CD4-positive, alpha-beta T cell treated with Interleukin-17A for 4 hours (primary cell): ENCODE measurements at places on chromosomes 4 and X.

DNA sequence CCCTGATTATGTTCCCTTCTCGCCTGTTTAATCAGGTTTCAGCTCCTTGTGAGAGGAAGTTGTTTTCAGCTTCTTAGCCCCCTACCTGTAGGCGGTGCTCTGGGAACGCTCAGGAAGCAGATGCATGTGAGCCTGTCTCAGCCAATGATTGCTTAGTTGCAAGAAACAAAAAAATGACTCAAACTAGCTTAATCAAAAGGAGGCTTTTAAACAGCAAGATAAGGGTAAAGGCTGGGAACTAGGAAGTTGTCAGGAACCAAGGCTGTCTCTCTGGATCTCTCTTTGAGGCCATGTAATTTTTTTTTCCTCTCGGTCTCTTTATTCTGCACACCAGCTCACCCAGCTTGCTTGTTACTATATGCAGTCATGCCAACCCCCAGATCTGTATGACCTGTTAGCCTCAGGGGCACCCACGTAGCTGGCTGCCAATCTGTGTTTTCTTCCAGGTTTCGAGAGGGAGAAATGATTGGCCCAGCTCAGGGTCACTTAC lies 109.1 kb downstream of the PTTG2 start:
- peak; percentile 55 for DNase-seq

DNA sequence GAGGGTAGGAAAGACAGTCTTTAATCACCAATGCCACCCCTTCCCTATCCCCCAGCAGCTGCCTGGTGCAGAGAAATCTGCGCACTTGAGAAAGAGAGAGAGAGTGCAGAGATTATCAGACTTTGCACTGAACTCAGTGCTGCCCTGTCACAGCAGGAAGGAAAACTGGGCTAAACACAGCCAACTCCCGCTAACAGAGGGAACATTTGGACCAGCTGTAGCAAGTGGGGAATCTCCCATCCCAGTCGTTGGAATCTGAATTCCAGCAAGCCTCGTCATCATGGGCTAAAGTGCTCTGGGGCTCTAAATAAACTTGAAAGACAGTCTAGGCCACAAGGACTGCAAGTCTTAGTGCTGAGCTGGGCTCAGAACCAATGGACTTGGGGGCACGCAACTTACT lies 168.7 kb downstream of the DLG3 start:
- DNase-seq: no peak

- no peak for DNase-seq
Measured at GRCh38 chr4:54099748-54100574, at the start of gene GSX2. GSX2 (plus strand) TSS chr4:54100163; CDS start chr4:54100345, 182 bp downstream.

DNA sequence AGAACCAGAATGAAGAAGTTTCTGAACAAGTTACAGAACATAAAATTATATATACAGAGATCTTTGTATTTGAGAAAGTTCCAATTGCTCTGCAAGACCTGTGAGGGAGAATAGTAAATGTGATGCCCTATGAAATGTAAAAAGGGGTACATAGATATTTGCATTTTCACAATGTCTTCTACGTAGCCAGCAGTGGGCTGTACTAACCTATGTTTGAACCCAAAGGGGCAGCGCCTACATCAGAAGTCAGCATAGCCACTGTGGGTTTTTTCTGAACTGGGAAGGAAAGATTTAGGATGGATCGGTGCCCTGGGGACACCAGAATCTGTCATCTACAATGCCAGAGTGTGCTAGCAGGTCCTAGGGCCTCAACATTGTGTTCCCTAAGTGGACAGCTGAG lies 69.5 kb upstream of the CT45A1 start:
- no peak for DNase-seq

- no peak for DNase-seq
Measured at GRCh38 chr4:174080361-174080760, 203.1 kb downstream of the FBXO8 start.

- no peak for DNase-seq
Measured at GRCh38 chrX:13220916-13221315, 98.9 kb downstream of the ATXN3L start.

DNA sequence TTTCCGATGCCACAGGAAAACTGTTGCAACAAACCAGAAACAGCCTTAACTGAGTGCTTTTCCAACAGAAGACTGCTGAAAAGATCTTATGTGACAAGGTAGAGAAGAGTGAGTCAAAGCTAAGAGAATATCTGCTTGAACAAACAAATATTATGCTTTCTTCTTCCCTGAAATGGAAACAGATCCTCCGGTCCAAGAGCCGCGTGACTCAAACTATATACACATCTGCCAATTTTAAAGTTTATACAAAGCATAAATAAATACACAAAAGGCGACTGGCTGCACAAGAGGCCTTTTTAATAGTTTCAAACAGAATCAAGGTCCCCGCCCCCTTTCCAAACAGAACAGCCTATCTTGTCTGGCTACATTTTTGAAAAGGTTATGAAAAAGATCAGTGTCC lies 329.7 kb upstream of the F9 start:
- DNase-seq: no peak

DNA sequence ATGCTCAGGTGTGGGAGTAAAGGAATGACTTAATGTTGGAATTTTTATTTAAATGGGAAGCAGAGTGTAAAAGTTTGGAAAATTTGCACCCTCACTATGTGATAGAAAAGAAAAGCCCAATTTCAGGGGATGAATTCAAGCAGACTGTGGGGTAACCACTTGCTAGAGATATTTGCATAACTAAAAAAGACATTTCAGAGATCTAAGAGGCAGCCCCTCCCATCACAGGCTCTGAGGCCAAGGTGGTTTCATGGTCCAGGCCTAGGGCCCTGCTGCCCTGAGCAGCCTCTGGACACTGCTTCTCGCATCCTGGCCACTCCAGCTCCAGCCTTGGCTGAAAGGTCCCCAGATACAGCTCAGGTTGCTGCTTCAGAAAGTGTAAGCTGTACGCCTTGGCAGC lies 5.9 kb upstream of the XPNPEP2 start:
- DNase-seq: no peak

DNA sequence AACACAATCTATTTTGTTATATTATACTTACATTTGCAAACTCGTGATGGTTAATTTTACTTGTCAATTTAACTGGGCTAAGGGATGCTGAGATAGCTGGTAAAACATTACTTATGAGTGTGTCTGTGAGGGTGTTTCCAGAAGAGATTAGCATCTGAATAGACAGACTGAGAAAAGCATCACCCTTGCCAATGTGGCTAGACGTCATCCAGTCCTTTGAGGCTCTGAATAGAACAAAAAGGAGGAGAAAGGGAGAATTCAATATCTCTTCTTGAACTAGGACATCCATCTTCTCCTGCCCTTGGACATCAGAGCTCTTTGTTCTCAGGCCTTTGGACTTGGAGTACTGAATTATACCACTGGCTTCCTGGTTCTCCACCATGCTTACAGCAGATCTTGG lies 154.6 kb downstream of the EPHA5 start:
- no peak for DNase-seq

DNA sequence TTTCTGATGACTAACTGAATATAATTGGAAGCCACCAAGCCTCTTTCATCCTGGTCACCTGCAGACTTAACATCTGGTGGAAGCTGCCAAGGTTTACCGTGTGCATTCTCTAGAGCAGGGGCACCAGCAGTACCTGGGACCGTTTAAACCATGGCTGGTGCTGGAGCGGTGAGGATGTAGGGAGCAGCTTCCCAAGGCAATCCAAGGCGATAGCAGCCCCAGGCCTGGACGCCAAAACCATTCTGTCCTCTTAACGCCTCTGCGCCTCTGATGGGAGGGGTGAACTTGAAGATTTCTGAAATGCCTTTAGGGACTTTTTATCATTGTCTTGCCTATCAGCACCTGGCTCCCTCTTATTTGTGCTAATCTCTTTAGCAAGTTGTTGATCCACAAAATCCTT lies 37.3 kb upstream of the SPANXN2 start:
- DNase-seq: no peak

GRCh38 chrX:110258552-110258951 lies 59.3 kb downstream of the AMMECR1 start:
- no peak for DNase-seq

- no peak for DNase-seq
Measured at GRCh38 chr4:55758066-55758465, 61.5 kb upstream of the EXOC1L start.

DNA sequence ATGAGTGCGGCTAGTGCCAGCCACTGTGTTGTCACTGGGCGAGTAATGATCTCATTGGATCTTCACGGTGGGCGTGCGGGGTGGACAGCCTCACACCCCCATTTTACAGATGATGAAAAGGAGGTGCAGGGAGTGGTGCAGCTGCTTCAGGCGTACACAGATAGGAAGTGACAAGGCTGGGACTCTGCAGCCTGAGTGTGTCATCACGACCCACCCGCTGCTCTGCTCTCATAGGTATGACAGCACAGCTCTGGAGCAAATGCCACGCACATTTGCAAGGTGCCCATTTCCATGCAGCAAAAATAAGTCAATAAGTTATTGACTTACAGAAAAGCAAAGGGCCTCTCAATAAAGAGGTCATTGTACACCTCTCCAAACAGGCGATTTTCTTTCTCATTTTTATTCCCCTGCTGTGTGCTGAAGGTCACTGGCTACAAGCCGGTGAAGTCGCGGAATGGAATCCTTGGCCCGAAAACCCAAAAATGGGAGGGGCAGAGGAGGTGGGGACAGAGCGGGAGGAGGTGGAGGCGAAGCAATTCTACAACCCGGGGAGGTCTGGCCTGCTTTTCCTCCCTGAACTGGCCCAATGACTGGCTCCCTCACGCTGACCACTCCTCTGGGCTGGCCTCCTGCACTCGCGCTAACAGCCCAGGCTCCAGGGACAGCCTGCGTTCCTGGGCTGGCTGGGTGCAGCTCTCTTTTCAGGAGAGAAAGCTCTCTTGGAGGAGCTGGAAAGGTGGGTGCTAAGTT lies at the start of gene SOD3:
TSS of gene SOD3 (plus strand) at position 658 of the 750 bp plus-strand sequence. CDS start 3,949 bp downstream, outside the sequence.
- DNase-seq: no peak

DNA sequence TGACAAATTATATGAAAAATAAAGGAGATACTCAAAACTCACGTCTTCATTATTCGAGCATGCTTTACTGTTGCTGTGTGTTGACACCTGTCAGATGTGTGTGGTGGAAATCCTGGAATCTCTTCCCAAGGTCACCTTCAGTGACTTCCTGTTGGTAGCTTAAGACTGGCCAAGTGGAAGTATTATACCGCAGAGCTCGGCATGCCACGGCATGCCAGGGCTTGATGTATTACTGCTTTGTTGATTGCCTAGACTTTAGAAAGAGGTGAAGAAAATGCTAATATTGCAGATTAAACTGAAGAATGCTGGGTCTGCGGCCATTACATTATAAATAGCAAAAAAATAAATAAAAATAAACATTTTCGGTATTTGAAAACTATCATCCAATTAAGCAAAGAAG lies 4.6 kb downstream of the TREX2 start:
- DNase-seq: no peak

GRCh38 chrX:132119283-132119682 lies 8.5 kb downstream of the FRMD7 start:
- no peak for DNase-seq

GRCh38 chr4:52037689-52038102 lies 403 bp downstream of the SGCB start:
- DNase-seq: peak; percentile 39

DNA sequence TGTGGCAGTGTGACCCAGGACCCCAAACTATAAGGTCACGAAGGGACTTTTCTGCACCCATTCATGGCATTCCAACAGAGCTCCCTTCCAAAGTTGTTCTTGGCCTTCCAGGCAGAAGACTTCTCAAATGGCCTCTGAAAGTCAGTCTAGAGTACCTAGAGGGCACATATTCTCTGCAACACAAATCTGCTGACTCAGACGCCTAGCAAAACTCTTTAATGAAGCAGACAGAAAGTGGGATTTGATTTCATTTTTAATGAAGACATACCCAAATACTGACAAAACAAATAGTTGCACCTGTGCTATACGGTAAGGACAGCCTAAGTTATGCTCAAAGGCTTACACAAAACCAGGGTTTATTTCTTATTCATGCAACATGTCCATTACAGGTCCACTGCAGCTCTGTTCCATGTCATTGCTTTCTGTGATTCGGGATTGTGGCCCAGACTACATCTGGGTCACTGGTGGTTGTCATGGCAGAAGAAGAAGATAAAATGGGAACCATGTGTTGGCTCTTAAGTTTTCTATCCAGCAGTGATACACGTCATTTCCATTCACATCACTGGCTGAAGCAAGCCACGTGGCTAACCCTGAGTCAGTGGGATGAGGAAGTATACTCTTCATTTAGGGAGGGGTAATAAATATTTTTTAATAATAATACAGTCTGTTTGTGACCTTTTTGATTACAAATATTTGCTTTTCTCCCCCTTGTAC lies 57.7 kb downstream of the NAT8L start:
- DNase-seq: no peak

- DNase-seq: no peak
Measured at GRCh38 chr4:73692701-73693100, 47.7 kb upstream of the CXCL8 start.

DNA sequence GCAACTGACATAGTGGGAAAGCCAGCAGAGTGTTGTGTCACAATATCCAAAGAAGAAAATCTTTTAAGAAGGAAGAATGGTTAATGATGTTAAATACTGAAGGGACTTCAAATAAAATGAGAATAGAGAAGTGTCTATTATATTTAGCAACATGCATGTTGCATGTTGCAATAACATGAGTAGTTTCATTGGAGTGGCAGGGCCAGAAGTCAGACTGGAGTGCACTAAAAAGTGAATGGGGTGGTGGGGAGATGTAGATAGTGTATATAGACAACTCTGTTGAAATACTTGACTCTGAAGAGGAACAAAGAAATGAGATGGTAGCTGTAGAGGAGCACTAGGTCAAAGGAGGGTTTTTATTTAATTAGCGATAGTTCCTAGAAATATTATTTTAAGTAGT lies 9.5 kb upstream of the AMMECR1 start:
- DNase-seq: no peak

DNA sequence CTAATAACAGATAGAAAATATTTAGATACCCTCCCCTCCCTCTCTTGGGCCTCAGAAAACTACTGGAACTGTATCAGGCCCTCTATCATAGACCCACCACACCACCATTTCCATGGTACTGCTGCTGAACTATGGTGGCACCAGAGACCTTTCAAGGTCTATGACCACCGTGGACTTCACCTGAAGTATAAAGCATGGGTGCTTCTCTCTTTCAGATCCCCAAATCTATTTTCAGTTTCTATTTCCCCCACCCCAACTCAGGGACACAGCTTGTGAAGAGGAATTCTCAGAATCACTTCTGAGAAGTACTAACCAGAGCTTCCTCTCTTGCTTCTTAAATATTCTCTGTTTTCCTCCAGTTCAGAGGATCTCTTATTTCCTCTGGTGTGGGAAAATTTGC lies 840.8 kb upstream of the HTR2C start:
- DNase-seq: no peak

- no peak for DNase-seq
Measured at GRCh38 chrX:94435799-94436198, 761.8 kb downstream of the FAM133A start.

DNA sequence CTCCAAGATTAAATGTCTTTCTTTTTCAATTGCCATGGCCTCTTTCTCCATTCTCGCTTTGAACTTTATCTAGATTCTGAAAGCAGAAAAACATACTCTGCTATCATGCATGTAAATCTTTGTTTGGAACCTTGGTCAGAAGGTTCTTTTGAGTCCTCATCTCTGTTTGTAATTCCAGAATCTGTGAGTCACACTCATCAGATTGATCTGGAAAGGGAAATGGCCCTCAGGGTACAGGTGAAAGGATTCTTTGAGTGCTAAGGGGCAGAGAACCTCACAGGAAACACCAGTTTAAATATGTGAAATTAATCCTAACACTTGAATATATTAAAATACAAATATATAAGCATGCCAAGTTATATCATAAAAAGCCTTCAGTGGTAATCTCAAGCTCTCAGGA lies 211.0 kb upstream of the ADGRL3 start:
- no peak for DNase-seq

- no peak for DNase-seq
Measured at GRCh38 chr4:9901257-9901656, 119.8 kb downstream of the DRD5 start.
